ENCODE measurements at places on chromosomes 5 and 9.
A peak's percentile ranks its signal among the peaks of the same experiment; 100 is the strongest.

DNA sequence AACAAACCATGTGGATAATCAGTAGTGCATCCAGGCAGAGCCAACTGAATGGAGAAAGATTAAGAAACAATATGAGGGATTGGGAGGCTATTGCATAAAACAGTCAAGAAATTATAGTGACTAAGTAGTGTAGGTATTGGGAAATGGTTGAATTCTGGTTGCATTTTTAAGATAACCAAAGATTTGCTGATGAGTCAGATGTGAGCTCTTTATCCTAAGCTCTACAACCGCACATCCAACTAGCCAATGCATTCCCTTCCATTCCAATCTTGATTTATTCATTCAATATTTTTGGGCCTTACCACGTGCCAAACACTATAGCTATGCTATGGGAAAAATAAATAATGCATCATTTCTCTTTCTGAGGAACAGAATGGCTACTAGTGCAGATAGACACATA is 524.5 kb upstream of the RGMB start:
- no peak for DNase-seq

DNA sequence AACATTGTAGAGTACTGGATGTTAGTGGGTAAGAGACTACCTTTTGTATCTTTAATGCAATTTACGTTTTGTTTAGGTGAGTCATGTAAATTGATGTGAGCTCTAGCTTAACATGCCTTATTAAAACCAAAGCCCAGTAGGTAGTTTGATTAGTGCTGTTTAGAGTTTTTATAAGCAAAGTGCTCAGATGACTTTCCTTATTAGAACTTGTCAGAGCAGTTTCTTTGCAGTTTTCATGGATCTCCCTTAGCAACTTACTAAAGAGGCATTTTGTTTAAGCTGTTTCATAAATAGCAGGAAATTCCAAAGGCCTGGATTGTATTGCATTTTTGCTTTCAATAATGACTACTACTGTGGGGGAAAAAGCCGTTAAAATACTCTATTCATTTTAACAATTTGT is 14.5 kb downstream of the ZSWIM6 start:
- no peak for DNase-seq

- no peak for DNase-seq
Observed at GRCh38 chr9:4792054-4792571, 631 bp upstream of the RCL1 start.

DNA sequence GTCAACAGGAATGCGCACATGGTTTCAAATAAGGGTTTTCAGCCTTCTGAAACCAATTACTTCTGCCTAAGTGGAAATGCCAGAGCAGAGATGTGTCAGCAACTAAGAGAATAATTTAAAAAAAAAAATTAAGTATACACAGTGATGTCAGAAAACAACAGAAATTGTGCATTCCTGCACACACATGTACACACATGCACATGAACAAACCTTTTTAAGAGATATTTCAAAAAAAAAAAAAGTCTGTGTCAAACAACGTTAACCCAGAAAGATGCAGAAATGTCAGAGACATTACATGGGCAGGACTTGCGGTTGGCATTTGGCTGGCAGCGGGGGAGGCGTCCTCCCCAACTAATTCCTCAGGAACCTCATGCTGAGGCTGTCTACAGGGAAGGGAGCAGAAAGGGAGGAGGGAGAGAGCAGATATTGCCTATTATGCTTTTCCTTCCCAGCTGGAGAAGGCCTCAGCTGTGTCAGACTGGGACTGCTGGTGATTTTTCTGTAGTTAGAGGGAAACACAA is 536.9 kb upstream of the WWC1 start:
- peak; percentile 5 for DNase-seq

DNA sequence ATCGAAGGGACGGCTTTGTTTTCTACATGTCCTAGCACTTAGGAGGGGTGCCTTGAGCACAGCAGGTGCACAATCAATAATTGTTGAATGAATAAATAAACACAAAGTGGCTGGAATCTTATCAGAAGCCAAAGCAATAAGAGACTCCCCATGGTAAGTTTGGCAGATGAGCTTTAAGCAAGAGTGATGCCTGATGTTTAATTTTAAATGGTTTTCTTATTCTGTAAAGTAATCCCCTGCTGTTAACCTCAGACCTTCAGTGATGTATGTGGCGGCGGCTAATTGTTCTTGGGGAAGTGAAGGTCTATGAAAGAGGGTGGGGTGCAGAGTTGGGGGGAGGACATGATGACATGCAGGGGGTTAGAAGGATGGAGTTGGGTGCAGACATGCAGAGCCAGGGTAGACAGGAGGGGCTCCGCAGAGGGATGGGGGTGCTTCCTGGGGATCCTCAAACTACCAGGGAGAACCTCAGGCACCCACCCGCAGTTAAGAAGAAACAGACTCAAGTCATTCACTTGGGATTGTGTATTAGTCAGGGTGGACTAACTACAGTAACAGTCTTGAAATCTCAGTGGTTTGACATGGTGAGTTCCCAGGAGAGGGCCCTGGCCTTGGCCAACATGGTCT is 65.7 kb upstream of the SHB start:
- DNase-seq: no peak

DNA sequence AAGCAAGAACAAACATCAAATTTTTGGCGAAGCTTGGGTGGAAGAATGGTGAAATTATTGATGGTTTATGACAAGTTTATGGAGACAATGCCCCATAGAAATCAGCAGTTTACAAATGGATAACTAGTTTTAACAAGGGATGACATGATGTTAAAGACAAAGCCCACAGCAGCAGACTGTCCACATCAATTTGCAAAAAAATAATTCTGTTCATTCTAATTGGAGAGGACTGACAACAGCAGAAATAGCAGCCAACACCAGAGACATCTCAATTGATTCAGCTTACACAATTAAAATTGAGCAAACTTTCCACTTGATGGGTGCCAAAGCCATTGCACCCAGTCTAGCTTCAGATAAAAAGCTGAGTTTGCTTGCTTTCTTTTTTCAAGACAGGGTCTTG is 82.7 kb upstream of the STK32A start:
- DNase-seq: no peak

DNA sequence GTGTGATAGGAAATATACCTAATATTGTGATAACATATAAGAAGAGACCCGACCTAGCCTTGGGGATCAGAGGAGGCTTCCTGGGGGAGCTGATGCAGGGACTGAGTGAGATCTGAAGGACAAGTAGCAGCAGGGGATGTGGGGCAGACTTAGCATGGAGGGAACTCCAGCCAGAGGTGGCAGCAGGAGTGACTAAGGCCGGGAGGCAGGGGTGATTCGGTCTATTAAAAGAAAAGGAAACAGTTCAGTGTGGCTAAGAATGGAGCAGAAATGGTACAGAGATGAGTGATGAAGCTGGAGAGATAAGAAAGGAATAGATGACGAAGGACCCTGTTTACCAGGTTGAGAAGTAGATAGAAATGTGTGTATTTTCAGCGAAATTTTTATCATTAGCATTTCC is 408.8 kb downstream of the ENC1 start:
- no peak for DNase-seq

DNA sequence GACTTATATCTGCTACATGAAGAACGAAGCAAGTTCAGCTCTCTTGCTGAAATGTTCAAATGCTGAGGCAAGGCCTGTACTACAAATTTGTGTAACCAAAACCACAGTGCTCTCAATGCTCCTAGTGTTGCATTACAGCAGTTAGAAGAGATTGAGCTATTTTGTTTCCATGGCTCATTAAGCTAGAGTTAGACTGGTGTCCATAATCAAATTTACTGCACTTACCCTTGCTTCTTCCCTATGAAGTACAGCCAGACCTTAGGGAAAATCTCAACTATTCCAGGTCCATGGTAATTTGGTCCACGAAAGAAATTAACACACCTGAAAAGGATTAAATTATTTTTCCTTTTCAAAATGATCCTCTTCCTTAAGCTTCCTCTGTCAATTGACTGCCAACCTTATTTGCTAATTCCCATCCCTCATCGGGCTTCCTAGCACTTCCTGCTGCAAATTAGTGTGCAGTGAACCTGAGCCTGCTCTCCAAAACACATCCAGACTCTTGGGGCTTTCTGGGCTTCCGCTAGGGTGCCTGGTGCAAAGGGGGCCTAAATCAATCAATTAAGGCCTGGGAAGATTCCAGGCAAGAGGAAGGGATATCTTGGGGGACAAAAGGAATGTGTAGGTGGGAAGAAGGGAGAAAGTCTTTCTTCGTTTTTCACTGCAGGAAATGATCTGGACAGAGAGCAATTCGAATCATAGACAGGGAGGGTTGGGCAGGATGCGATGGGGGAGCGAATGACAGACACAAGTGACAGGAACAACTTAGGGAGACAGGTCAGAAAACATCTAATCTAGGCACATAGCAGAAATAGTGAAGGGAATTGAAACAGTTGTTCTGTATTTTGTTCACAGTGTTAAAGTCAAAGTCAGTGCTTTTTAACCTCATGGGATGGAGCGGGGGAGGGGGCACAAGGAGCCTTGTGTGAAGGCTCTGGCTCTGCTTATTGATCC is 542.4 kb downstream of the RAB3C start:
- no peak for DNase-seq

GRCh38 chr9:90142580-90142979 is 500.0 kb downstream of the DIRAS2 start:
- DNase-seq: no peak

GRCh38 chr9:17117372-17117771 is 17.5 kb upstream of the CNTLN start:
- no peak for DNase-seq

- DNase-seq: no peak
Observed at GRCh38 chr9:95316794-95317118, 753 bp downstream of the FANCC start.

- no peak for DNase-seq
Observed at GRCh38 chr5:80408484-80409366, 861 bp downstream of the ZFYVE16 start.

- no peak for DNase-seq
Observed at GRCh38 chr9:107690021-107690420, 200.5 kb upstream of the KLF4 start.

DNA sequence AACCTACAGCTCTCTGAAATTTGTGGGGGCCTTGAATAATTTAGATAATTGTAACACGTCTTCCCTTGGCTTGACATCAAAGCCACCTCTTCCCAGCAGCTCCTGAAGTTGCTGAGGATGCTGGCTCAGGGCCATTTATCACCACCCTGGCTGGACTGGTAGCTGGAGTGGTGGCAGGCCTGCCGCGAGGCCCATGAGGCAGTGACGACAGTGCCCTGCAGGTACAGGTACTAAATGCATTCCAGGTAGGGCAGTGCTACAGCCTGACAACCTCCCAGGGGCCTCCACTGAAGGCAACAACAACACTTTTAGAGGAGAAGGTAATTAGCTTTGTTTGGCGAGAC is 270.2 kb upstream of the KLF4 start:
- DNase-seq: no peak

DNA sequence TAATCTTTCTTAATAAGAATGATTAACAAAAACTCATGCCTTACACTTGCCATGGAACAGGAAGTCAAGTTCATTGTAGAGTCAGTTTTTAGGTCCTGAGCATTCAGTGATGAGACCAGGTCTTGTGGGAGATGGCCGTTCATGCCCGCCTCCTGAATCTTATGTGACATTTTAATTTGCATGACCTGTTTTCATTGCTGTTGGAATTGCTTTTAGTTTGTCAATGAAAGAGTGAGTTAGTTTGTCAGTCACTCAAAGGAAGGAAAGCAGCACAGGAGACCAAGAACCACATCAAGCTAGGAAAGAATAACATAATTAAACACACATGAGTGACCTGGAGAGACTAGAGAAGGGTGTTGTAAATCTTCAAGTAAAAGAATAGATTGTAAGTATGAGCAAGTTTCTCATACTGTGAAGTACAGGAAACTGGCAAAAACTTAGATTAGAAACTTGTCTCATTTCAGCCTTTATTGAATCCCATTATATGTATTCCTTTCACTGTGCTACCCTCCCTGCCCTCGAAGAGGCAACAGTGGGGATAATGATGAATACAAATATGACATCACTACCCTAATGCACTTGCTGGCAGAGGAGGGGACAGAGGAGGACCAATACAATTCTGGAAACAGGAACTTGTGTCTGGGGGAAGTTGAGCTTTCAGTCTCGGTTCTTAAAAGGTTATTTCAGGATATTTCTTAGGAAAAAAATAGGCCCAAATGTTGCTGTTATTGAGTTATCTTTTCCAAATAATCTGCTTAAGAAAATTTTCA is 64.3 kb upstream of the C6 start:
- no peak for DNase-seq

DNA sequence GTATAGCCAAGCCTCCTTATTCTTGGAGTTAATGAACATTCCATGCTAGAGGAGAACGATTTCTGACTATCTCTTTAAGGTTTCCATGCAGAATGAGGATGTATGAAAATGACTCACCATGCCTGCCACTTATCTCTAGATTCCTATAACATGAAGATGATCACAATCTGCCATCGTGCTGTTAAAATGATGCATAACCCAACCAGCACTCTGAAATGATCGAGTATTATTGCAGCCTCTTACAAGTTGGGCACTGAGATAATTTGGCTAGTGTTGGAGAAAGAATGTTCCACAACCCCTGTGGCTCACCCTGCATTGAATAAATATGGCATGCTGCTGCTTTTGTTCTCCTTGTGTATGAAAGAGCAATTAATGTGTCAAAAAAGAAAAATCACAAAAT is 1143.6 kb upstream of the WWC1 start:
- no peak for DNase-seq

- DNase-seq: no peak
Observed at GRCh38 chr5:157509093-157509492, 49.1 kb downstream of the NIPAL4 start.

GRCh38 chr9:10903969-10904368 is 291.2 kb upstream of the PTPRD start:
- DNase-seq: no peak

DNA sequence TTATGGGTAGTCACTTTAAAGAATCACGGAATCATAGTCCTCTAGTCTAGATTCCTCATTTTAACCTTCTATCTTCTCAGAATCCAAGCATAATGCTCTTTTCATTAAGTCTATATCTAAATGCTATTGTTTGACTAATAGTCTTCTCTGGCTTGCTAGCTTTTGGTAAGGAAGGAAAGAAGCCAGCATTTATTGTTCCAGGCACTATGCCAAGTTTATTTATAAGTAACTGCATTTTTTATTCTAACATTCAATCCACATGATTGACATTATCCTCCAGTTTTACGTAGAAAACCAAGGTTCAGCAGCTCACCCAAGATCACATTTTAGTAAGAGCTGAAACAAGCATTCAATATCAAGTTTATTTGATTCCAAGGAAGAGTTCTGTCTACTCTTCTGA is 254.2 kb downstream of the SAXO1 start:
- no peak for DNase-seq

- peak; percentile 37 for DNase-seq
Observed at GRCh38 chr5:42949348-42950115, 90.6 kb downstream of the ANXA2R start.

DNA sequence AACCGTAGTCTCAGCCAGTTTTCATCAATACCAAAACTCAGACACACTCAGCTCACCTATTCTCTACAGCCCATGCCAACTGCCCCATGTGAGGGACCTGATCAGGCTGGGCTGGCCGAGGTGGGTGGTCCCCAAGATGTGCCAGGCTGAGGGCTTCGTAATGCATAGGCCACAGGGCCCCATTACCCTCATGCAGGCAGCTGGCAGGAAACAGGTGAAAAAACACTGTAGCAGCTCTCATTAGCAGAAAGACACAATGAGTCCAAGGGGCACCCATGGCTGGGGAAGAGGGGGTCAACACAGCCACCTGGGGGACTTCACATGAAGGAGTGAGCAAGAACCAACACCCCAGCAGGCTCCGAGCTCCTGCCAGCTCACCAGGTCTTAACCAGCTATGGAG is 8.2 kb downstream of the IPPK start:
- DNase-seq: no peak

- DNase-seq: no peak
Observed at GRCh38 chr5:157559301-157559700, 16.3 kb downstream of the ADAM19 start.

- DNase-seq: no peak
Observed at GRCh38 chr5:119022017-119022745, 33.8 kb upstream of the DTWD2 start.

- DNase-seq: no peak
Observed at GRCh38 chr9:86488794-86489193, 134.6 kb upstream of the TUT7 start.
